SHP77 treated with DMSO at 0.1 percent for 48 hours (cell line): ENCODE measurements at places on chromosomes 5 and 9.
A peak's percentile ranks its signal among the peaks of the same experiment; 100 is the strongest.

- DNase-seq = no peak
Observed at GRCh38 chr5:167950126-167950721, 341.2 kb upstream of the WWC1 start.

- DNase-seq = no peak
Observed at GRCh38 chr9:133991214-133991921, 756 bp downstream of the VAV2 start.

GRCh38 chr5:42756606-42757601, at the start of gene CCDC152:
TSS of gene CCDC152 (plus strand) at chr5:42756818. CDS start at chr5:42759122, 2,304 bp downstream.
- no peak for DNase-seq

DNA sequence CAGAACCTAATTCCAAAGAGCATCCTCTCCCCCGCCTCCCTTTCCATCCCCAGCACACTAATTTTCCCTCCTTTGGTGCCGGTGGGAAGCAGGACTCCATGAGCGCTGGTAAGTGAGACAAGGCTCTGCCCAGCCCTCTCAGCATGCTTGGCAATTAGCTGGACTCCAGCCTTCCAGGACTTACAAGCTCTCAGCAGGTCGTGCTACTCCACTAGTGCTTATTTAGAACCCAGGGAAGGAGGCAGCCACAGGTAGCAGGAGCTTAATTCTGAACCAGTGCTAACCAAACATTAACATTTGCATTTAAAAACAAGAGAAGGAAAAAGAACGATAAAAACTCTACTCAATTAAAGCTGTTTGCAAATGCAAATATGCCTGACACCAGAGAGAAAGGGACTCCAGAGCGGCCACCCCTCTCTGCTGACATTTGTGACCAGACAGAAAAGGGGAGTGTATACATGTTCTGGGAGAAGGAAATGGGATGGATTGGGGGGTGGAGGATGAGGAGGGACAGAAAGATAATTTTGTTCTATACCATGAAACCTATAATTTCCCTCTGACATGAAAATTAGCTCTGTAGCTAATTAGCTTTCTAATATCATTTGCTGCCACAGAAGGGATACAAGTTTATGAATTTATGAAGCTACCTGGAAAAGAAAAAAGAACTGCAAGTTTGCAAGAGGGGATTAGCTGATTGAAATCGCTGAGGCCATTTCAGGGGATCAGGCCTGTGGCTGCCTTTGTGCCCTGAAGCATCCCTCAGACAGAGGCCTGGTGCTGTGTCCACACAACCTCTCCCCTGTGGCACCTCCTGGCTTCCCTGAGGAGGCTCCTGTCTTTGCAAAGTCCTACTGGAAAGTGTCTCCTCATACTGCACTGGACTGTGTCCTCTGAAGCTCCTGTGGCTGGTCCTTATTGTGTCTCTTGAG, 266.3 kb downstream of the SEC61B start:
- no peak for DNase-seq

DNA sequence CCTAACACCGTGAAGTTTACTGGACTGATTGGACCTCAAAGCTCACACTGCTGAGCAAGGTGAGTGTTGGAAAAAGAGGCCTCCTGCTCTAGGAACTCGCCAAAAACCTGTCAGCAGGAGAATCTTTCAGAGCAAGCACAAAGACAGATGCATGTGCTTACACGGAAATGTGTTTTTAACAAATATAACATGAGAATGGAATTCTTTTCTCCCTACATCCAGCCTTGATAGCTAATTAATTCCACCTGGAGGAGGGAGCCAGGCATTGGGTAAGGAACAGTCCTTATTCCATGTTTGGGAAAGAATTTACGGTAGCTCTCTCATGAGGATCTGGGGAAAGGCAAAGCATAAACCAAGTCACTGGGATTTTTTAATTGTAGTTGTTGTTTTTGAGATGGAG, 98.8 kb downstream of the KLF4 start:
- no peak for DNase-seq

DNA sequence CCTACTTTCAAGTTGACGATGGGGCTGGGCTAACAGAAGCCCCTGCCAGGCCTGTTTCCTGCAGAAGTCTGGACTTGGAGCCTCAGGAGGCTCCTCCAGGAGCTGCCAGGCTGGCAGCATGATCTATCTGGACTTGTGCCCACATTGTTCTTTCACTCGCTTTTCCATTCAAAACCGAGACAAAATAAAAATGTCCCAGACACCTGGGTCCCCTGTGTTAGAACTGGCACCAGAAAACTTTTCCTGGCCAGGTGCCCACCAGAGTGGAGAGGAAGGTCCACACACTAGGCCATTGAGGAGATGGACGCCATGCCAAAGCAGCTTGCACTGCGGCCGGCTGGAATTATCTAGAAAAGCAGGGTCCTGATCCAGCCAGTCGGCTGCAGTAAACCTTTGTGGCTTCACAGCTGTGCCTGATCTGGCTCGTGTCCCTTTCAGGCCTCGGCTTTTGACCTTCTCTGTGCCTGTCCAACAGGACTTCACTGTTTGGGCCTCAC, 78.2 kb downstream of the GCNT1 start:
- no peak for DNase-seq

DNA sequence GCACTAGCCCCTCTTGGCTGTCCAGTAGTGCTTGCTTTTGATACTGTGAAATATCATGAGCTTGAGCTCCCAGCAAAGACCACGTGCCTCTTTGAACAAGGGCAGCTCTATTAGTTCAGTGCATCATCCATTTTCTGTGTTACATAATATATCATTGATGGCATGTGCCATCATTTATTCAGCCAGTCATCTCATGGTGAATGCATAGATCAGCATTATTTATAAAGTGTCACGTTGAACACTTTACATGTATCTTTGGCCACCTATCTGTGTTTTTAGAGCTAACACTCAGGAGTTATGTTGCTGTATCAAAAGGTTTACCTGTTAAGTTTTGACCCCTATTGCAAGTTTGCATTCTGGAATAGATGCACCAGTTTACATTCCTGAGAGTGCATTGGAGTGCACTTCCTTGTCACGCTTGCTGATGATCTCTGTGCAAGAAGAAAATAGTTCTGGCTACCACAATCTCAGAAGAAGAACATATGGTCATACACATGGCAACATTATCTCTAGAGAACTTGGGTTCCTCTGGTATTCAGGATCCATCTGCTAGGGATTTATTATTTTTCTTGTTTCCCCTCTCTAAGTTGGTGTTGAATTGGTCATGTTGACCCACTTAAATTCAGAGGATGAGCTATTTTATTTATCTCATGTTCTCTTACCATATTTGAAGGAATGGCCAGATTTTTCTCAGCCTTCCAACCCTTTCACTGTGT, 120.9 kb downstream of the SH3GL2 start:
- no peak for DNase-seq

GRCh38 chr9:128431207-128431606, 10.6 kb downstream of the CERCAM start:
- DNase-seq = no peak

DNA sequence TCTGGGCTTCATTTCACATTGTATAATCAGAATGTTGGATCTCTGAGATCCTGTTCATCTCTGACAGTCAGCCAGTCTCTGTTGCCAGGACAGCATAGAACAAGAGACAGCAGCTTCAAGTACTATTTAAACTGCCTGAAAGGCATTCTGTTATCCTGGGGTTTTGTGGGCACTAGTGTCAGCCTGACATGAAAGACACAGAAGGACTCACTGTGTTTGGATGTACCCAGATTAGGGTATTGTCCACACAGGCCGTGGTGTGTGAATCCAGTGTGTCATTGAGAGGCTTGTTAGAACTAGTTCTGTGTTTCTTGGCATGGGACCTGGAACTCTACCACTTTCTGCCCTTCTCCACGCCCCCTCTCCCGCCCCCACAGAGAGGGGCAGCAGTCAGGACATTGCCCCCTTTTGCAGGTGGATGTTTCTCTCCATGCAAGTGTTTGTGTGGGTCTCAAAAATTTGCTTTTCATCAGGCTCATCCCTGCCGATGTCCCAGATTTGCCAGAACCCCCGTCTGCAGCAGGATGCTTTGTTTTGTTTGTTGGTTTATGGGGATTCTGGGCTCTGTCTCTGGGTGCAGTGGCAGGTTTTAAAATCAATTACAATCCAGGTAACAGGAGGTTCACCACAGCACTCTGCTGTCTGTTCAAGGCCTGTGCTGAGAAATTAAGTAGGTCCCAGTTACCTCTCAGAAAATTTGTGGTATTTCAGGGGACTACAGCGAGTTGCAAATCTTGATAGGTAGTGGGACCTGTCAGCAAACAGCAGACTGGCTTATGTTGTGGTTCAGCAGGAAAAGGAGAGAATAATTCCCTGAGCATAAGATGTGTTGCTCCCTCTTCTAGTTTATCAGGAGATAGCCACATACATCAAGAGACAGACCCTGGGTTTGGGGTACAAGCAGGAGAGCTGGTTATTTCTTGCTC, 144.6 kb downstream of the DOCK2 start:
- DNase-seq = no peak

GRCh38 chr5:57595523-57595991, 112.9 kb upstream of the ACTBL2 start:
- DNase-seq = no peak

DNA sequence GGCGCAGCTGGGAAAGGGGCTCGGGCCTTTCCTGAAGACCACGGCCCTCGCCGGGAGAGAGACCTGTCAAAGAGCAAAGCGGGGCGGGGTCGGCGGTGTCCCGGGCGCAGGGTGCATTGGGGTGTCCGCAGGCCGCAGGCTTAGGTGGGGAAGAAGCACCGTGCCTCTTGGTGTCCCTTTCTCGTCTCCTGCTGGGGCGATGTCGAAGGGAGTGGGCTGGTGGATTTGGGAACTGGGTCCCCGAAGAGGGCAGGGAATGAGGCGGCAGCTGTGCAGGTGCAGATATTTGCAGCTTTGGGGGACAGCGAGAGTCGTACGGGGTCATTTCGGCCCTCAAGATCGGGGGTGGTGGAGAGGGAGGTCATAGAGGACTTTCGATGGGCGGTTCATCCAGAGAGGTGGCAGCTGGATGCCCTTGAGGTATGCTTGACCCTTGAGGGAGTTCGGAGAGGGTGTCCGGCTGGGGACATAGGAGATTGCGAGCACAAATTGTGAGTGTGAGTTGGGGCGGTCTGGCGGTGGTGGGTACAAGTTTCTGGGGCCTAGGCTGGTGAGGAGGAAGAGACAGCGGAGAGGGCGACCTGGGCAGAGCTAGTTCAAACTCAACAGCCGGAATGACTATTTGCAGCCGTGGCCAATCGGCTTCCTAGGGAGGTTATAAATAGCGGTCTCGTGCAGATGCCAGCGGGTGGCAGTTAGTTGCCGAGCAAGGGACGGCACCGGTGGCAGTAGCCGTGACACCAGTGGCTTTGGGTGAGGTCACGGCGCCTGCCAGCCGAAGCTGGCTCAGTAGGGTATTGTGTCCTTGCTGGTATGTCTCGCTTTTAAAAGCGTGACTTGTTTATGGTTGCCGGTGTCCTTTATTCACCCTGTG, 601 bp downstream of the NNT start:
- peak; percentile 94 for DNase-seq

DNA sequence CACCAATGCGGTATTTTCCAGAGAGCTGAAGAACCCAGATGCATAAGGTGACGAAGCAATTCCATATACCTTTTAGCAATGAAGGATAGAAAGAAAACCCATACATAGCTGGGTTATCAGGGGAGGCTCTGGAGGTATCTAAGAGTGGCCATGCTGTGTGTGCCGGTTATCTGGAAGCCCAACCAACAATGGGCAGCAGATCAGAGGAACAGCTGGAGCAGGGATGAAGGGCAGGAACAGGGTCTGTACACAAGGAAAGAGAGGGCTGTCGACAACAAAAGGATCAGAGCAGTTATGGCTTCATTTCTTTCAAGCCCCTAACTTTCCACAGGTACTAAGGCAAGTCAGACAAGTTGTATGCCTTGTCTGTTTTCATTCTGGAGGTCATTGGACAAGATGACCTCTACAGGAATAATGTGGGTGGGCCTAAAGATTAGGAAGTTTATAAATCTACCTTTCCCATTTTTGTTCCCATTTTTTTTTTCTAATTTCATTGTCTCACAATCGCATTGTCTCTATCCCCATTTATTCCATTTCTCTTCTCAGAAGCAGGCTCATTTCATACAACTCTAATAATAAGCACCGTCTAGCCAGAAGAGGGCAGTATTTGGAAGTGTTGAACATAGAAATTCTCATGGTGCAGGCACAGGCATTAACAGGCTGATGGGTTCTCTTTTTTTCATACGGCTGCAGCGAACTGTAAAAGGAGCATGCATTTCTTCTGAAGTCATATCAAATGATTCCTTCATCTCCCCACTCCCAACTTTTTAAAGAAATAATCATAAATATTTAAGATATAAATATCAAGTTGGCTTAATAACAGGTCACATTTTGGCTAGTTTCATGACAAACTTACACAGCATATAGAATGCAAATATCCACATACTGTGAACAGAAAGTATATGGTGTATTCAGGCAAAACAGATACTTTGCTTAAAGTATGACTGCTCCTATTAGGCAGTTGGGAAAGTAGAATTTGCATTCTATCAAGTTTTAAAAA, 63.5 kb downstream of the ZNF474 start:
- peak; percentile 69 for DNase-seq

- no peak for DNase-seq
Observed at GRCh38 chr5:169838688-169839087, 141.6 kb downstream of the INSYN2B start.

- DNase-seq = no peak
Observed at GRCh38 chr5:175772747-175773533, 98.4 kb upstream of the CPLX2 start.

DNA sequence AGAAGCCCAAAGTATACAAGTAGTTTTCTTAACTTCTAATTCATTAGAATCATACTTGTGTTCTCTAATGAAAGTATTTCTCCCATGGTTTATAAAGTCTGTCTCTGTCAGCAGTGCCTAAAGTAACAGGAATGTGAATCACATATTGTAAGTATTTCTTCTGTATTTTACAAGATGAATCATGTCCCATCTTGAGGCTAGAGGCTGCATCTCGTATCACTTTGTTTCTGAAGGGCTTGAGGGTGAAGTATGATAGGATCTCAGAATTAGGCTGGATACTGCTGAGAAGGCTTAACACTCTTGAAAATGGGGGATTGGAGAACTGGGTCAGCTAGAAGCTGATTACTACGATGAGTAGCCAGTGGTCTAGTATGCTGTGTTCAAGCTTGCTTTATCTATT, 242.2 kb upstream of the ACTBL2 start:
- DNase-seq = no peak

DNA sequence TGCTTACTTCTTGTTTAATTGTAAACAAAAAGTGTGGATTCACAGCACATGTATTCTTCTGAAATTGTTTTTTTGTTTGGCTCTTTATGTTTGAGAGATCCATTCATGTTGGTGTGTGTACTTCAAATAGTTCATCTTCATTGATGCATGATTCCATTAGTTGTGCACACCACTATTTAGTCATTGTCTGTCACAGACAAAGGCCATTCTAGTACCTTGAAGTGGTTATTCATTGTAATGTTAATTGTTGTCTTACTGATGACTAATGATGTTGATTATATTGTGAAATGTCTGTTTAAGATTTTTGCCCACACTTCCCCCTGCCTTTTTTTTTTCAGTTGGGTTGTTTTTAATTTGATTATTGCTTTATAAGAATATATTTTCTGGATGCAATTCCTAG, 391.3 kb downstream of the DIRAS2 start:
- DNase-seq = no peak
